SW 1271 (cell line): ENCODE measurements at places on chromosomes 1 and 21.

GRCh38 chr1:119617751-119618691, 30.0 kb downstream of the ZNF697 start:
- DNase-seq = no peak

DNA sequence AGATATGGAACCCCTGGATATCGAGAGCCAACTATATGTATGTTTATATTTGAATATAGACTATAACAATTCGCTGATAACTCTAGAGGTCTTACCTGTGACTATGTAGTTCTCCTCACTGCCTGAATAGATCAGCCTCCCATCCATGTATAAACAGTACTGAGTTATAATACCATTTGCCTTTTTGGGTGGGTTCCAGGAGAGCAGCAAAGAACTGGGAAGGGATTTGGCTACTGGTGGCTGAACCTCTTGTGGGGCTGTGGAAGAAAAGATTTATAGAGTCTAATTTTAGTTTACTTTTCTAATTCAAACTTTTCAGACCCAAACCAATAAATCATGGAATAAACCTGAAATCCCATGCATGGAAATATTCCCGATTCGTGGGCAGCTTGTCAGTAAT, 376.9 kb downstream of the USH2A start:
- no peak for DNase-seq

DNA sequence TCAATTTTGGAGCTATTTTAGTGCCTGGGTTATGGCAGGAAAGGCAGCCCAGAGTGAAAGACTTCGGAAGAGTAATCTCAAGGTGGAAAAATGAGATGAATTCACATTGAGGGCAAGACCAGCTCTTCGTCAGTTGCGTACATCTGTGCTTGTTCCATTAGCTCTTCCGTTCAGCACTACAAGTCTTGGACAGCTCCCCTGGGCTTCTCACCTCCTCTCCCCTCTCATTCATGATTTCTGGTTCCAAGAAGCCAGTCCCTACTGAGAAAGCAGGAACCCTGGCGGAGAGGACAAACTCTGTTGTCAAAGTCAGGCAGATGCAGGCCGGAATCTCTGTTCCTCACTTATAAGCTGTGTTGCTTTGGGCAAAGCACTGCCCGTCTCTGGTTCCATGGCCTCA, 76.5 kb downstream of the ACTL8 start:
- no peak for DNase-seq

GRCh38 chr1:202143768-202144401, 652 bp downstream of the ARL8A start:
- no peak for DNase-seq

DNA sequence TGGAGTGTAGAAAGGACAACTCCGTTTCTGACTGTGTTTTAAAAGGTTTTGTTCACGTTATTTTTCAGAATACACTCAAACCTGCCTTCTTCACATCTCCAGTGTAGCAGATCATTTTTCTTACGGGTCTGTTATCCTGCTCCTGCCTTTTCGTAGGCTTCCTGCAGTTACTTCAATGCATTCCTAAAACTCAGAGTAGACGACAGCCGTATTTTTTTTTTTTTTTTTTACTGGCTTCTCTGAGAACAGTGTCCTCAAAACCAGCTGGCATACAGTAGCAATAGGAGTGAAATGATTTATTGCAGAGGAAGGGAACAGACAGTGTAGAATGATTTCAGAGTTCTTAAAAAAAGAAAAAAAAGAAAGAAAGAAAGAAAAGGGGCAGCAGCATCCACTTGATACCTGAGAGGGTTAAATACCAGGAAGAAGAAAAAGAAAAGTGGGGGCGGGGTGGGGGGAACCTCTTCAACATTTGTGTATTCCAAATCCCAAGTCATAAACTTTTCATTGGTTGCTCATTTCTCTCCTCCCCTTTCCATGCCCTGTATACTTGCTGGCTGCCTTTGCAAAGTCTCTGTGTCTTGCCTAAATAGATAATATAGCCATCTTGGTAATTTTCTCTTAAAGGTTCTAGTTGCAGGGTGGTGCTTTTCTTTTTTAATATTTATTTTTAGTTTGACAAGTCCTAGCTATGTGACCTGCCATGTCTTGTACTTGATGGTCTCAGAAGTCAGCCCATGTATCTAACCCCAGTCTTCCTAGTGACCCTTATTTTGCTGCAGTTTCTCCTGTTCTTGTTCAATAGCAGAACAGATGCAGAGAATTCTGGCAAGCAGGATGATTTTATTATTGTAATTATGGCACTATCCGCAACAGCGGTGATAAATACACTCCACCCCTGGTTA, 2.8 kb downstream of the TGFB2 start:
- DNase-seq = no peak

DNA sequence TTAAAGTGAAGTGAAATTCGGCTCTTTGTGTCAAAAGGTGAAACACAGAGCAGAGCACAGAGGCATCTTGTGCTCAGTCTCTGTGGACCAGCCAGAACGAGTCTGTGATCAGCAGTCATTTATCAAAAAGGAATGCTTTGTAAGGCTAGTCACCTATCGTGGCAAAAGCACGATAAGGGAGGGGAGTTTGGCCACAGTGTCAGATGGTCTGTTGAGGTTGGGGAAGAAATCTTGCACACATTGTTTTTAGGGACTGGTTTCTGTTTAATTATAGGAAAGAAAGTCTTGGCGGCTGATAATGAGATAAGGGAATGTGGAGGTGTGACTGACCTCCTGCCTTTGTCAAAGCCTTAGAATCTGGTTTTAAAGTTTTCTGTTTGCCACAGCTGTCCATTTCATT, 58.2 kb upstream of the KIAA1614 start:
- no peak for DNase-seq

DNA sequence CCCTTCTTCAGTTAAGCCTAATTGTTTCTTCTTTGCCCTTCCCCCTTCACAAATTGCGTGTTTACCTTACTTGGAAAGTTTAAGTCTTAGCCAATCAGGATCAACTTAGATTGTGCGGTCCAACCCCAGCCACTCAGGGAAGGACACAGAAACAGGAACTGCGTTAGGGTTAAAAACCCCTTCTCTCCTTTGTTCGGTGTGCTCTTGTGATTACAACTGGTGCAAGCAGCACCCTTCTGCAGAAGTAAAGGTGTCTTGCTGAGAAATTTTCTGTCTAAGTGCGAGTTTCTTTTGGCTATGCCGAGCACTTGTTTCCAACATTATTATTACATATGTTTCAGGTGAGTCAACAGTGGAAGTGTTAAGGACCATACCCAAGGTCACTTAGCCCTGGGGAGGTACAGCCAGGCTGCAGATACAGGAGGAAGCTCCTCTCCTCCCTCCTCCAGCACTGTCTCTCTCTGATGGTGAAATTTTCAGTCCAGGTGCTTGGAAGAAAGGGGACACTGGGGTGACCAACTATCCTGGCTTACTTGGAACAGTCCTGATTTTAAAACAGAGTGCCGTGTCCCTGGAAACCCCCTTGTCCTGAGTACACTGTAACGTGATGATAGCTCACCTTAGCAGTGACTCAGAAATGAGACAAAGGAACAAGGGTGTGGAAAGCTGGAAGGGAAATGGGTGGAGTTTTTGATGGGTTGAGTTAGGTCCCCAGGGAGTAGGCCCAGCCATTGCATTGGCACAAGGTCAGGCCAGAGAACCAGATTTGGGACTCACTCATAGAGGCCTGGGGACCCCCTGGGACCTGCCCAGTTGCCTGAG, 68.7 kb upstream of the KLHDC7A start:
- DNase-seq = no peak

- no peak for DNase-seq
These were observed 7.6 kb upstream of the FLG2 start for GRCh38 chr1:152367436-152367835.

DNA sequence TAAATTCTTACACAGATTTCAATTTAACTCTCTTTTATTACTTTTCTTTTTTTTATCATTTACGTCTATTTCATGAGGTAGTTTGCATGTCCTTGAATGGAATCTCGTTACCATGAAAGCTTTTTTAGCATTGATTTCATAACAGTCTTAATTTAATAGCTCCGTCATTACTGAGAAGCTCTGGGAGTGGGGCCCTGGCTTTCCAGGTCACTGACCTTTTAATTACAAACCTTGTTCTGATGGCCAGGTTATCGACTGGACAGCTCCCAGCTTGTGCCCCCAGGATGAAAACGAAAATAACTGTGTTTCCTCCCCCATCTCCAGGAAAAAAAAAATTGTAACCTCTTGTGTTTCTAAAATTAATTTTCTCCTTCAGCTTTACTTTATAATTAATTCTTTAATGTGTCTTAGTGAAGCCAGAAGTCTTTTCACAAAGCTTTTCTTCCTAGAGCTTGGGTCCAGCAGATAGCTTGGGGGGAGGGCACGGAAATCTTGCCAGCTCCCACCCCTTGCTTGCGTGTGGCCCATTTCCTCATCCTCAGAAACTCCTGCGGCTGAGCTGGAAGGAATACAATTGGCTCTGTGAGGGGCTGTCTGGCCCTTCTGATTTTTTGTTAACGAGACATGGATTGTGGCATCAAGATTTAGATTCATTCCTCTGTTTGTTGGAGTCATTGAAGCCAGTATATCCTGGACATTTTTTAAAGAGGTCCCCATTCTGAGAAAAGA, 65.7 kb downstream of the PEX14 start:
- DNase-seq = no peak

DNA sequence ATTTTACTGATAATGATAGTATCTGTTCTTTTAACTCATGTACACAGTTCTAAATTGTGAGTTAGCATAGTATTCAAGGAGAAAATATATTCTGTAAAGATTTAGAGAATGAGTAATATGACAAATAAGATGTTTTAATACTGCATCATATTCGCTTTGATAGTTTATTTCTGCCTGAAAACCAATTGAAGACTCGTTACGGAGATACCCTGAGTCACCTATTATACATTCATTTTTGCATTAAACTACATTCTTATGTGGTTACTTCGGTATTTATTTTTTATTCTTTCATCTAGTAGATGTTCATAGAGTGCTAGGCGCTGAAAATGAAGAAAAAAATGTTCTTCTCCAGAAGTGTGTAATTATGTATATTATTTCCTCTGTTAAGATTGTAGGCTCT, 5.3 kb downstream of the UHMK1 start:
- no peak for DNase-seq

GRCh38 chr1:68029444-68029843, 21.0 kb downstream of the DIRAS3 start:
- DNase-seq = no peak

DNA sequence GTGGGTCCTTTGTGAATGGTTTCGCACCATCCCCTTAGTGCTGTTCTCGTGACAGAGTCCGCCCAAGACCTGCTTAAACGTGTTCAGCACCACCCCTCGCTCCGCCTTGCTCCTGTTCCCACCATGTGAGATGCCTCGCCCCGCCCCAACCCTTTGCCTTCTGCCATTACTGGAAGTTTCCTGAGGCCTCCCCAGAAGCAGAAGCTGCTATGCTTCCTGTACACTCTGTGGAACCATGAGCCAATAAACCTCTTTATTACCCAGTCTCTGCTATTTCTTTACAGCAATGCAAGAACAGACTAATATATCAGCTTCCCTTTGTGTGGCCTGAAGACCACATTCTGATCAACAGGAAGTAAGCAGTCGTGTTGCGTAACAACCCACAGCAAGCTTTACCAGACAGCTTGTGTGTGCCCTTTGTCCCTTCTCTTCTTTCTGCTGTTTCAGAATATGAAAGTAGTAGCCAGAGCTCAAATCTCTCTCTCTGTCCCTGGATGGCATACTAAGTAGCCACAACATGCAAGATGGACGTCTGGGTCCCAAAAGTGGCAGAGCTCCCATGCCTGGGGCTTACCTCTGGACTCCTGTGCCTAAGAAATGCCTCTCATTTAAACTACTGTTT, 14.1 kb downstream of the HENMT1 start:
- no peak for DNase-seq

- no peak for DNase-seq
These were observed 90.7 kb upstream of the VAMP3 start for GRCh38 chr1:7680207-7680954.

GRCh38 chr1:92972409-92973129, 11.3 kb upstream of the DIPK1A start:
- DNase-seq = no peak

GRCh38 chr21:46099476-46099875, 1.6 kb downstream of the COL6A2 start:
- DNase-seq = no peak

GRCh38 chr1:233443040-233443760, 115.7 kb downstream of the MAP3K21 start:
- no peak for DNase-seq

DNA sequence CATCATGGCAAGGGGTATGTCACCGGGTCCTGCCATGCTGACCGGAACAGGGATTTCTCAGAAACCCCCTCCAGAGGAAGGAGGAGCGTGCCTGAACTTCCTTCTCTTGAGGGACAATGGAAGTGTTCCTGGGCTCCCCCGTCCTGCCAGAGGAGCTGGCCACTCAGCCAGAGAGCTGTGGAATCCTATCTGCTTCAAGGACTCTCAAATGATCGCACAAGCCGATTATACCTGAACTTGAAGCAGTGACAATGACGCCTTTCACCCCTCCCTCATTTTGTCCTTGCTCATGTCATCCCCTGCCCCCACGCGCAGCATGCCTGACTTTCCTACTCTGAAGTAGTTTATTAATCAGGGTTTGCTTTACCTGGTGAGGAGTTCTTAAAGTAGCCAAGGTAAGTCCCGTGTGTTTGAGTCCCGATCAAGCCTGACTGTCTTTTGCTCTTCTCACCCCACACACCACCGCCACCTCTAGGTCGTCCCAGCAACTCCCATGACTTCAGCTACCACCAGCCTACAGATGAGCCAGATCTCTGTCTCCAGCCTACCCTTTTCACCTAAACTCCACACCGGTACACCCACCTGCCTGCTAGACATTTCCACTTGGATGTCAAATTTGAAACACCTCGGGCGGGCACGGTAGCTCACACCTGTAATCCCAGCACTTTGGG, 25.0 kb upstream of the PRELP start:
- no peak for DNase-seq

GRCh38 chr1:43171312-43171875, 696 bp downstream of the EBNA1BP2 start:
- no peak for DNase-seq

GRCh38 chr1:214966346-214966745, 116.2 kb upstream of the KCNK2 start:
- DNase-seq = no peak

- DNase-seq = no peak
These were observed 512 bp downstream of the FBLIM1 start for GRCh38 chr1:15758953-15759661.

DNA sequence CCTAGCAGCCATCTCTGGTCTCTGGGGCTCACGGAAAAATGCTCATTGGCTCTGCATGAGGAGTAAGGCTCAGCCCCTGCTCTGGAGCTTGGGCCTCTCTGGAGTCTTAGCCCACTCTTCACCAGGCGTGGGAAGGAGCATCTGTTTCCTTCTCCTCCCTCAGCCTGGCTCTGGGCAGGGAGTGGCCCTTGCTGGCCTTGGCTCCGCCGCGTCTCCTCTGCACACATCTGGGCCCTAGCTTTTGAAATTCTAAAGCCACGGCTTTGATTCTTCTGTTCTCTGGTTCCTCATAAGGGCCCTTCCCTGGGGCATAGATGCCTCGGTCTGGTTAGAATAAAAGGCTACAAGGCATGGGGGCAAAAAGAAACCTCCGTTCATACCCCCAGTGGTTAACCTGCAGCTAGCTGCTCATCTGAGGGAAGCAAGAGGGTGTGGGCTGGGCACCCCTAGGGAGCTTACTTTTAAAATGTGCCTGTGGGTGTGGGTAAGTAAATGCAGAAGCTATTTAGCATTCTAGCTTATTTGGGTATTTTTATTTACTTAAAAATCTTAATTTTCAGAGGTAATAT, 145.6 kb downstream of the CAMTA1 start:
- no peak for DNase-seq
